ENCODE measurements at places on chromosomes 4 and X. TPM values are rescaled to one million over a fixed set of nuclear protein-coding genes. Genes with fewer than 3 reads are reported as not detected.

RTL3 gene
- not detected for total RNA-seq

STK26 gene
- total RNA-seq = 1.3 TPM

SOD3 gene
- total RNA-seq = not detected

ATG4A gene
- 5.9 TPM for total RNA-seq

ASB12 gene
- 0.63 TPM for total RNA-seq

SLC9B1 gene
- 6.9 TPM for total RNA-seq

SPOCK3 gene
- total RNA-seq = 10.3 TPM

DUSP21 gene
- total RNA-seq = not detected

MAB21L2 gene
- total RNA-seq = not detected

PSAPL1 gene
- not detected for total RNA-seq

HAND2 gene
- total RNA-seq = not detected

POLN gene
- 7.8 TPM for total RNA-seq

FRMPD4 gene
- total RNA-seq = 34.1 TPM

Measured in parietal lobe (tissue), 2 donors.